Lung (tissue), 17 donors: ENCODE measurements at places on chromosomes 7 and 10.

- no peak for DNase-seq
Observed at GRCh38 chr7:4149645-4150044, 532.5 kb upstream of the FOXK1 start.

GRCh38 chr10:132467464-132468149 lies 70.0 kb upstream of the INPP5A start:
- DNase-seq = no peak

GRCh38 chr7:66100408-66101050 lies 14.1 kb upstream of the CRCP start:
- no peak for DNase-seq

GRCh38 chr10:31770307-31770902 lies 158.2 kb downstream of the ARHGAP12 start:
- no peak for DNase-seq

DNA sequence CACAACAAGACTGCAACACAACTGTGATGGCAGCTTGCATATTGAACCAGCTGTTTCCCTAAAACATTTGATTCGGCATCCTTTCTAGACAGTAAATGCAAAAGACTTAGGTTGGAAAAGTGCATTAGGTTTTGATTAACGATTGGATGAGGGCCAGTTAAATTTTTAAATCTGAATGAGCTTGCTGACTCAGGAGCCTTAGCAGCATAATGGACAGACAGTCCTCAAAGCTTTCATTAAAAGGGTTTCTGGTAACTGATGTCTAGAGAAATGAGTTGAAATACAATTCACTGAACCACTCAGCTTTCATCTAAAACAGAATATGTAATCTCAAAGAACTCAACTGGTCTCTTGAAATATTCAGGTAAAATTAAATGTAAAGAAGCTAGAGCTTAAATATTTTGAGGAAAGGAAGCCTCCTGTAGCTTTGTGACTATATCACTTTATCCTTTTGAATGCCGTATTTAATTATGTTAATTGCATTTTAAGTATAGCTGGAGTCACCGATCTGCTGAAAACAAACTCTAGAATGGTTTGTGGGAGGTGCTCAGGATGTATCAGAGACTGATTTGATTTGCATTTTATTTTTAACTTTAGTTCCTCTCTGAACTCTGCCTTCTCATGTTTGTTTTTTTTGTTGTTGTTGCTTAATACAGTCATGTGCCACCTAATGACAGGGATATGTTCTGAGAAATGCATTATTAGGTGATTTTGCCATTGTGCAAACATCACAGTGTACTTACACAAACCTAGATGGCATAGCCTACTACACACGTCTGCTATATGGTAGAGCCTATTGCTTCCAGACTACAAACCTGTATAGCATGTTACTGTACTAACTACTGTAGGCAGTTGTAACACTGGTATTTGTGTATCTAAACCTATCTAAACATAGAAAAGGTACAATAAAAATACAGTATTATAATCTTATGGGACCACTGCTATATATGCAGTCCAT lies 29.2 kb upstream of the ATRNL1 start:
- DNase-seq = no peak

DNA sequence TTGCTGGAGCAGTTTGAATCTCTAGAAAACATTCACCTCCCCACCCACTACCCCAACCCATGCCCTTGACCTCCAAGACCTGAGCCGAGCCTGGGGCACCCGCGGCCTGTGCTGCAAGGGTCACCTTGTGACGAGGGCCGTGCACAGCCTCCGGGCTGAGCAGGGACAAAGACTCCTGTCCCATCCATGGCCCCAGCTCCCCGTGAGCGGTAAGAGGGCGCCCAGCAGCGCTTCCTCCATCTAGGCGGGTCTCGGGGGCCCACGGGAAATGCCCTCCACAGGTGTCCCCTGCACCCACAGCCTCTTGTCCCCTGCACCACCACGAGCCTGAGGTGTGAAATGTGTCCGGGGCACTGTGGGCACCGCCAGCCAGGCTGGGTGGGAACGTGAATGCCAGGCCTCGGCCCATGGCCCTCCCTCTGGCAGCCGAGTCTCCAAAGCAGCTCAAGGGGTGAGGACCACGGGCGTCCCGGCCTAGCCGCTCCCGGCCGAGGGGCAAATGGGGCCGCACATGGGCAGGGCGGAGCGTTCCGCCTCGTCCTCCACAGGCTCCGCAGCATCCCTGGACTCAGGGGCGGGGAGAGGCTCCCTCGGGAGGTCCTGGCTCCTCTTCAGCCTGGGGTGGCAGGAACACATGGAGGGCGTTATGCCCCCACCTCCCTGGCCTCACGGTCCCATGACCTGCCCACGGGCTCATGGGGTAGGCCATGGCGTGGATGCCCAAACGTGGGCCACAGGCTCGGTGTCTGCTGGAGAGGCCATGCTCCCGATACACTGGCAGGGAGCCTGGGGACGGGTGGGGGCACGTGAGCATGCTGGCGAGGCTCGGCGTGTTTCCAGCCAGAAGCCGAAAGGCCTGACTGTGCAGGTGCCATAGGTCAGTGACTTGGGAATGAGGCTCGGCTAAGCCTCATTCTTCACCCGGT lies 21.1 kb downstream of the DPYSL4 start:
- no peak for DNase-seq

- DNase-seq = no peak
Observed at GRCh38 chr7:28479507-28479947, 67.2 kb downstream of the CREB5 start.

DNA sequence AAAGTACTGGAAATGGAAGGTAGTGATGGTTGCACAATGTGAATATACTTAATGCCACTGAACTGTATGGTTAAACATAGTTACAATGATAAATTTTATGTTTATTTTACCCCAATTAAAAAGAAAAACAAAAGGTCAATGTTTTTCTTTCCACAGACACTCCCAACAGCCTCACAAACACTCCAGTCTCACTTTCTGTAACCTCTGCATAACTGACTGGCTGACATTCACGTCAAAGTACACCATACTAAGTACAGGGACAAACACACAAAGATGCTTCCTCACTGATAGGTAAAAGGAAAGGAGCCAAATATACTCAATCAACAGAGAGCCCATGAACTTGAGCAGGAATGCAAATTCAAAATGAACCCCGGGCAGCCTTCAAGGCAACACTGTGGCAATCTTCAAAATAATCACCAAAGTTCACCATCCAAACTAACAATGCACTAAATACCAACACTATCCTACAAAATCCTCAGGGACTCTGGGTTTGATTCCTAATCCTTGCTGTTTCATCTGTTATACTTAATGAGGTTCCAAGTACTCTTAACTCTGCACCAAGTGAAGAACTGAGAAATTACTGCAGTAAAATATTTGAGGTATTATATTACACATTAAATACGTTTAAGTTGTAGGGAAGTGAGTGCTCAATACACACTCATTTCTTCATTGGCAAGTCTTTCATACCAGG lies 90.8 kb downstream of the ARMH3 start:
- no peak for DNase-seq

DNA sequence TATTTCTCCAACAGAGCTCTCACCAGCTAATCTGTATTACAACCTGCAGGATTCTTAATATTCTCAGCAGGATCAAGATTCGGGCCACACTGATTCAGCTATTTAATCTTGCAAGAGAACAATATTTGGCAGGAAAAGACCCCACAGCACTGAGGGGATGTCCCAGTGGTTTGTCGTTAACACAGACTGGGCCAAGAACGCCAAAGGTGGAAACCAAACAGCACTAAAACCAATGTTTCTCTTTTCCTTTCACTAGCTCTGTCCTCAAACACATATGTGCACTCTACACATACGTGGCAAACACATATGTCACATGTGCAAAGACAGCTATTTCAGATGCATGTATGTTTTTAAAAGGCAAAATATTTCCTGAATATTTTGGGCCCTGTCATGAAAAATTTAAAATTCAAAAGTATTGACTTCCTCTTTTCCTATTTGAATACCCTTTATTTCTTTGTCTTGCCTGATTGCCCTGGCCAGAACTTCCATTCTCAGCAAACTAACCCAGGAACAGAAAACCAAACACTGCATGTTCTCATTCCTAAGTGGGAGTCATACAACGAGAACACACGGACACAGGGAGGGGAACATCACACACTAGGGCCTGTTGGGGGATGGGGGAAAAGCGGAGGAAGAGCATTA lies 51.7 kb upstream of the NEBL start:
- no peak for DNase-seq

- peak; percentile 25 for DNase-seq
Observed at GRCh38 chr7:82164813-82165212, 278.8 kb downstream of the CACNA2D1 start.

DNA sequence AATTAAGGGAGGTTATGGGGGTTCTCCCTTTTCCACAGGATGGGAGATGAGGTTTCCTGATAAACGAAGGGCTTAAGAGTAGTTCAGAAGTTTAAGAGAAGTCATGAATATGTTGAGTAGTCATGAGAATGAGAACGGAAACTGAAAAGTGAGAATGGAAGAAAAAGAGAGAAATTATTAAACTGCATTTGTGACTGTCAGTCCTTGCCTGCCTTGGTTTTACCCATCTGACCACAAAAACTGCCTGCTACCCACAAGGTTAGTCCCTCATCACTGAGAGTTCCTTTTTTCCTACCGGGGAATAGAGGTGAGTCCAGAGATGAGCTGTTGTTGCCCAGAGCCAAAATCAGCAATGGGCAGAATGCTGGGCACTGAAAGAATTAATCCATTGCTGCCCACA lies 174.1 kb upstream of the BET1 start:
- no peak for DNase-seq

GRCh38 chr7:25584112-25584938 lies 356.0 kb upstream of the NPVF start:
- peak; percentile 45 for DNase-seq

DNA sequence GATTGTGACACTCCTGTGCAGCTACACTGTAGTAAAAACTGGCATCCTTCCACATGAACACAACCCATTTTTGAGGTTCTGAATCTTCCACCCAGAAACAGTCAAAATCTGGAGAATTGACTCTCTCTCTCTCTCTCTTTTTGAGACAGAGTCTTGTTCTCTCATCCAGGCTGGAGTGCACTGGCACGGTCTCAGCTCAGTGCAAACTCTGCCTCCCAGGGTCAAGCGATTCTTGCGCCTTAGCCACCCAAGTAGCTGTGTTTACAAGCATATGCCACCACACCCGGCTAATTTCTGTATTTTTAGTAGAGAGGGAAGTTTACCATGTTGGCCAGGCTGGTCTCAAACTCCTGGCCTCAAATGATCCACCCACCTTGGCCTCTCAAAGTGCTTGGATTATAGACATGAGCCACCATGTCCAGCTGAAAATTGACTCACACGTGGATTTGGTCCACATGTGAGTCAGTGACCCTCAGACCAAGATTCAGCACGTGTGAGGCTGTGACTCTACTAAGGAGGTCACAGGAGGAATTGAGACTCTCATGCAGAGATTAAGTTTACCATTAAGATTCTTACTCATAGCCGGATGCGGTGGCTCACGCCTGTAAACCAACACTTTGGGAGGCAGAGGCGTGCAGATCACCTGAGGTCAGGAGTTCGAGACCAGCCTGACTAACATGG lies 12.1 kb upstream of the ZNF107 start:
- no peak for DNase-seq

DNA sequence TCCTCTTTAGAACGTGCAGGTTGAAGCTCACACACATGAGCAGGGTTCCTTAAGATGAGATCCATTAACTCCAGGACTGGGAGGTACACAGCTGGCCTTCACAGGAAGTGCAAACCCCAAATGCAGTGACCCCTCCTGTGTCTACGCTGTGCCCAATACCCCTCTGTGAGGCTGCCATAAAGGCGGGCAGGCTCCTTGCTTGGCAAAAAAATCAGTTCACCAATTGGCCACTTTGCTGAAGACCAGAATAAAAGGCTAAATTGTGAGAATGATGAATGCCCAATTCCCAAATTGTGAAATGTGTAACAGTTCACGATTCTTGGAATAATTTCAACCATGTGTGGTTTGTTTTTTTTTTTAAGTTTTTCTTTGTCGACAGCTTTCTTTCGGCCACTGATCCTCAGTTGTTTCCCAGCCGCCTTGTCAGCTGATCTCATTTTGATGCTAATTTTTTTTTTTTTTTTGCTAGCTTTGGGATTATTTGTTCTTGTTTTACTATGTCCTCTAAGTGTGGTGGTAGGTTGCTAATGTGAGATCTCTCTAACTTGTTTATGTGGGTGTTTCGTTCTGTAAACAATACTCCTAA lies 101.9 kb upstream of the PRSS58 start:
- DNase-seq = no peak

GRCh38 chr10:32308027-32308603 lies 38.8 kb downstream of the EPC1 start:
- no peak for DNase-seq

DNA sequence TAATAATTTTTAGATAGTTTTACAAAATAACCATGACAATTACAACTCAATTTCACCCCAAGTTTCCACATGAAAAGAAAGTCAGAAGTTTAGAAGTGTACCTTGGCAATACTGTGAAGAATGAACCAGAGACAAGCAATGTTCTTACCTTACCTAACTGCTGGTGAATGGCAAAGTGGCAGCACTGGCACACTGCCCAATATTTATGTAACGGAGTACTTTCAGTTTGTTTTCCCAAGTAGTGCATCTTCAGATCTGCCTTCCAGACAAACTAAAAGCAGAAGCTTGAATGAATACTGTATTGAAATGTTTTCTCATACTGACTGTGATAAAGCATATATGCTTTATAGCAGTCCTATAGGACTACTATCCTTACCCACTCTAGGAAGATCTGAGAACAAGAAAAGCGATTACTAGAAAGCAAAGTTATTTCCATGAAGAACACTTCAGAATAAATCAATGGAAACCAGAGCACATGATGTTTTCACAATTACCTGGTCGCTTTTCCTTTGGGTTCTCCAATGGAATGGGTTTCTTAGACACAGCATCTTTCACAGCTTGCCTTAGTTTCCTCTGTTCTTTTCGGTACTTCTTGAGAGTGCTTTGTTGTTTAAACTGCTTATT lies 1.5 kb downstream of the NOC3L start:
- no peak for DNase-seq

- DNase-seq = no peak
Observed at GRCh38 chr7:157831143-157831905, 494.5 kb downstream of the DNAJB6 start.

DNA sequence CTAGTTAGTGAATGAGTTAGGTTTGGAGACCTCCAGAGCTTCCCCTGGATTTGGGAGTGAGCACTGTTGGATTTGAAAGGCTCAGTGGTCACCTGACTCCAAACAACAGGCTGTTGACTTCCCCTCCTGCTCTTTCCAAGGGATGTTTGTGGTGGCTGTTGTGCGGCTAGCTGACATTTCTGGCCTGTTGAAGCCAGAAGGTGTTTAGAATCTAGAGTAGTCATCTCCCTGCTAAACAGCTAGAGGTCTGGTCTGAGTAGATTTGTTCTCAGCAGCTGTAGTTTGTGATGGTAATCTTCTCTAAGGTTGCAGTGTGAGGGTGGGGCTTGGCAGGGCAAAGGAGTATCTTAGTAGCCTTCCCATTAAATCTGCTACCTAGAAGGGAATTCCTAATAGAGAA lies 30.1 kb downstream of the BPGM start:
- no peak for DNase-seq
